Foreskin keratinocyte (primary cell): ENCODE measurements at places on chromosomes 12 and 14. TPM values are rescaled to one million over a fixed set of nuclear protein-coding genes. Genes with fewer than 3 reads are reported as not detected.

- no peak for DNase-seq
Observed at GRCh38 chr12:11688831-11689230, 39.4 kb downstream of the ETV6 start.

- no peak for DNase-seq
Observed at GRCh38 chr14:63413009-63413408, 94.3 kb upstream of the GPHB5 start.

GRCh38 chr14:27077710-27078109 is 479.9 kb upstream of the NOVA1 start:
- DNase-seq, result no peak

DNA sequence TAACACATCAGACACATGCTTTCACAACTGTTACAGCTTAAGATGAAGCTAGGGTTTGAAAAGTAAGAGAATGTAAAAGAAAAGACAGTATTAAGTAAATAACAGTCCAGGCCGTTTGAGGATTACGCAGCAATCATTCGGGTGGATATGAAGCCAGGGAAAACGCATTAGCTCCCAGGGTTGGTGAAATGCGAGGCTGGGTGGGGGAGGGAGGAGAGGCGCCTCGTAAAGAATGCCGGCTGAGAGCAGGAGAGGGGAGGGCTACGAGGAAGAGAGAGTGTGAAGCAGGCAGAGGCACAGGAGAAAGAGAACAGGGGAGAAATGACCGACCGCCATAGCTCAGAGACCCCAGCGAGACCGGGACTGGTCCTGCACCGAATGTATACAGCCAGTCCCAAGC is 73.0 kb downstream of the IQSEC3 start:
- DNase-seq, result no peak

Gene PLEKHD1
- not detected in 2 replicates for total RNA-seq
